Neural progenitor cell (in vitro differentiated cells): ENCODE measurements at places on chromosomes 16 and 17. TPM values are rescaled to one million over a fixed set of nuclear protein-coding genes. Genes with fewer than 3 reads are reported as not detected.

SSTR5 gene
- total RNA-seq, result not detected in 2 replicates

SLFN11 gene
- 0.02 and 0.71 TPM in 2 replicates for total RNA-seq

CNGB1 gene
- total RNA-seq, result not detected in 2 replicates

ABCA3 gene
- total RNA-seq, result 9.7 and 10.8 TPM in 2 replicates

PTX4 gene
- not detected in 2 replicates for total RNA-seq

OR2C1 gene
- total RNA-seq, result not detected in 2 replicates

SGCA gene
- total RNA-seq, result 1.5 TPM in 1 of 2 replicates, not detected in the other

CASKIN2 gene
- 5.7 and 12.6 TPM in 2 replicates for total RNA-seq

TBC1D3E gene
- total RNA-seq, result not detected in 2 replicates

LITAFD gene
- total RNA-seq, result not detected in 2 replicates

HSPB9 gene
- total RNA-seq, result 0.12 and 0.65 TPM in 2 replicates

TP53TG3B gene
- total RNA-seq, result not detected in 2 replicates

MT1E gene
- 1.9 and 2.4 TPM in 2 replicates for total RNA-seq

SYT17 gene
- 7.2 TPM in 2 replicates for total RNA-seq

NETO2 gene
- 32.0 and 37.4 TPM in 2 replicates for total RNA-seq

RASL10B gene
- total RNA-seq, result 4.8 and 14.5 TPM in 2 replicates

GP1BA gene
- total RNA-seq, result not detected in 2 replicates

SLC16A13 gene
- total RNA-seq, result 1.4 TPM in 1 of 2 replicates, not detected in the other

SBK1 gene
- 4.6 and 16.4 TPM in 2 replicates for total RNA-seq

HCRT gene
- not detected in 2 replicates for total RNA-seq

NAE1 gene
- 226 and 397 TPM in 2 replicates for total RNA-seq

ATP2C2 gene
- 0.71 TPM in 1 of 2 replicates, not detected in the other for total RNA-seq

IRF8 gene
- total RNA-seq, result 1.2 and 2.0 TPM in 2 replicates

BHLHA9 gene
- not detected in 2 replicates for total RNA-seq

OSGIN1 gene
- 0.77 TPM in 1 of 2 replicates, not detected in the other for total RNA-seq

FBXO39 gene
- total RNA-seq, result not detected in 2 replicates

GSG1L gene
- total RNA-seq, result not detected in 2 replicates

CLDN7 gene
- total RNA-seq, result 0.32 and 1.3 TPM in 2 replicates

ASPHD1 gene
- 0.97 and 4.5 TPM in 2 replicates for total RNA-seq

NPIPA5 gene
- total RNA-seq, result 0.87 TPM in 1 of 2 replicates, not detected in the other

TVP23A gene
- total RNA-seq, result 3.5 and 4.6 TPM in 2 replicates

CARD14 gene
- total RNA-seq, result 0.56 and 0.60 TPM in 2 replicates

OTOP3 gene
- total RNA-seq, result not detected in 2 replicates

NTHL1 gene
- 26.3 and 43.6 TPM in 2 replicates for total RNA-seq
